ENCODE measurements at places on chromosomes 12 and 14. TPM values are rescaled to one million over a fixed set of nuclear protein-coding genes. Genes with fewer than 3 reads are reported as not detected.

C12orf56 gene
- total RNA-seq = 0.53 TPM

HOXC4 gene
- total RNA-seq = not detected

ZDHHC22 gene
- not detected for total RNA-seq

LRTM2 gene
- total RNA-seq = not detected

PRKAB1 gene
- total RNA-seq = 90.1 TPM

KRT79 gene
- not detected for total RNA-seq

LRFN5 gene
- total RNA-seq = 0.49 TPM

SLC25A47 gene
- total RNA-seq = 0.17 TPM

KCNH5 gene
- 0.28 TPM for total RNA-seq

Measured in mucosa of descending colon (tissue), 3 donors.